ENCODE measurements at places on chromosomes 7 and 10.

DNA sequence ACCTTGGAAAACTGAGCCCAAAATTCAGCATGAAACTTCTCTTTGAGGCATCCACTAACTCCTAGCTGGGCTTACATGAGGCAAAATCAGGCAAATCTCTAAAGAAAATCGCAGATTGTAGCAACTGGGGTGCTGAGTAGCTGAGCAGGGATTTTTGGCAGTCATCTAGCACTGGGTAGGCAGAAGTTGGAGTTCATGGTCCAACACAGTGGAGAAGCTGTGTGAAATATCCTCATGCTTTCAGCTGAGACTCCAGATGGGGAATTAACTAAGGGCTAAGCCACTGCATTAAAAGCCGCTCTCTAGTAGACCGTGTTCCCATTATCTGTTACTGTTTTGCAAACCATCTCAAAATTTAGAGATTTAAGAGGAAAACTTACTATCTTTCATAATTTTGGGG lies 240.1 kb upstream of the PHYHIPL start:
- no peak for DNase-seq

DNA sequence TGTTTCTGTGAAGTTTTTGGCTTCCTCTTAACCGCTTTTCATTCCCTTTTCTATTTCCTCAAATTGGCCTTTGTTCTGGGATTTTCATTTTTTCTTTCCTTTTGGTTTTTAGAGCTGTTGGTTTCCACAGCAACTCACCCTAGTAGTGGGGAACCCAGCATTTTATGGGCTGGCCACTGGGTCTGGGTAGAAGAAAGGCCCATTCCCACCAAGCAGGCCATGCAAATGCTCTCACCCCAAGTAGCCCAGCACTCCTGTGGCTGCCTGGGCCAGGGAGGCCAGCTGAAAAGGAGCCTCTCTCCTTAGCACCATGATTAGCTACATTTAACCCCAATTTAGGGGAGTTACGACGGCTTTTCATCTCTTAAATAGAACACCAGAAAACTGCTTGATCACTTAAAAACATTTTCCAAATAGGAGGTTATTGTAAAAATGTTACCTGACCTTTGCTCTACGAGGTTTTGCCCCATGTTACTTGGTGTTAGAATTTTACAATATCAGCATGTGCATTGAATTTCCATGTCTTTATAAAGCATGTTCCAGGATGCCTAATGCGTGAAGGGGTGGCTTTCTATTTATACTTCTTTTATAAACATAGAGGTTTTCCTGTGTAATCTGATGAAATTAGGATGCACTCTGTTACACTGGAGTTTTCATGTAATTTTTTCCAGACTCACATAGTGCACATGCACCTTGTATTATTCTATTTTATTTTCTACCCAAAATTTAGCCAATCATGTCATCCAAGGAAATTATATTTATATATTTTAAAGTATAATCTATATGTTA lies 75.4 kb downstream of the FAM171A1 start:
- DNase-seq: no peak

DNA sequence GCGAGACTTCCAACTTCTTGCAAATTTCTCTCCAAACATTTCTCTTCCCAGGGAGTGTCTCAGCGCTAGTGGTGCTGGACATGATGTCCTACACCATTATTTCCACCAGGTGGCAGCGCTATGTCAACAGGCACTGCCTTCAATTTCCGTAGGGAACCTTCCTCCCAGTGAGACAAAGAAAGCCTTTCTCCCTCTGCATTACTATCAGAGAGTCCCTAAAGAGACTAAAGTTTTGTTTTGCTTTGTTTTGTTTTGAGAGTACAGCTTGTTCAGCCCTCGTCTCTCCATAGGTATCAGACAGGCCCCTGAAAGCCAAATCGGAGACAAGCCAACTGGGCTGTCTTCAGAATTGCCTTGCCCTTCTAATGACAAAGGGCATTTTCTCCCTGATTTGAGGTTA lies 44.2 kb upstream of the GGCT start:
- DNase-seq: no peak

- DNase-seq: no peak
These were observed 27.0 kb downstream of the WBP1L start for GRCh38 chr10:102770792-102771191.

DNA sequence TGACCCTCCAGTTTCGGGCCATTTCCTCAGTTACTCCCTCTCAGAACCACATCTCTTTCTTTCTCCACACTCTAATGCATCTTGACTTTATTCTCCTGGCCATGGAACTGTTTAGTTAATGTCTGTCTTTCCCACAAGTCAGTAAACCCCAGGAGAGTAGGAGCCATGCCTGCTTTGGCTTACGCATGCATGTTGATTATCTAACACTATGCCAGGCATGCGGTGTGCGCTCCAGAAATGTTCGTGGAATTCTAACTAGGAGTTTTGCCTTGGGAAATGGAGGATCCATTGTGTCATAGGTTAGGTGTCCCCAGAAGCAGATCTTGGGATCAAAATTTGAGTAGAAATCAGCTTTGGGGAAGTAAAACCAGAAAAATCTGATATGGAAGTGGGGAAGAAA lies 308.9 kb downstream of the GRID1 start:
- DNase-seq: peak; percentile 48

DNA sequence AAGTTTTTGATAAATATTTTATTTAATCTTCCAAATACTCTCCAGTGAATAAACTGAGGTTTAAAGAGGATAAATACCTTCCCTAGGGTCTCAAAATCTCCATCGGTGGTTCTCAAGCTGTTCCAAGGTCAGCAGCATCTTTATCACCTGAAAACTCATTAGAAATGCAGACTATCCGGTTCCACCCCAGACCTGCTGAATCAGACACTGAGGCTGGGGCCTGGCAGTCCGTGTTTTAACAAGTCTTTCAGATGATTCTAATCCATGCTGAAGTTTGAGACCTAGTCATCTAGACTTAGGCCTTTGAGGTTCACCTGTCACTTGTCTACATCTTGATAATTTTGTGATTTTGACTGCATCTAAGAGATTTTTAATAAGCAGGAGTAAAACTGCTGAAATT lies 37.5 kb downstream of the PLEKHA8 start:
- no peak for DNase-seq

GRCh38 chr7:131322861-131323260 lies 4.8 kb upstream of the MKLN1 start:
- no peak for DNase-seq
